Stimulated activated CD8-positive, alpha-beta memory T cell treated with anti-CD3 and anti-CD28 coated beads, Interleukin-4, amount 100 ng/mL, for 1 hour (primary cell): ENCODE measurements at places on chromosomes 7 and 10.

DNA sequence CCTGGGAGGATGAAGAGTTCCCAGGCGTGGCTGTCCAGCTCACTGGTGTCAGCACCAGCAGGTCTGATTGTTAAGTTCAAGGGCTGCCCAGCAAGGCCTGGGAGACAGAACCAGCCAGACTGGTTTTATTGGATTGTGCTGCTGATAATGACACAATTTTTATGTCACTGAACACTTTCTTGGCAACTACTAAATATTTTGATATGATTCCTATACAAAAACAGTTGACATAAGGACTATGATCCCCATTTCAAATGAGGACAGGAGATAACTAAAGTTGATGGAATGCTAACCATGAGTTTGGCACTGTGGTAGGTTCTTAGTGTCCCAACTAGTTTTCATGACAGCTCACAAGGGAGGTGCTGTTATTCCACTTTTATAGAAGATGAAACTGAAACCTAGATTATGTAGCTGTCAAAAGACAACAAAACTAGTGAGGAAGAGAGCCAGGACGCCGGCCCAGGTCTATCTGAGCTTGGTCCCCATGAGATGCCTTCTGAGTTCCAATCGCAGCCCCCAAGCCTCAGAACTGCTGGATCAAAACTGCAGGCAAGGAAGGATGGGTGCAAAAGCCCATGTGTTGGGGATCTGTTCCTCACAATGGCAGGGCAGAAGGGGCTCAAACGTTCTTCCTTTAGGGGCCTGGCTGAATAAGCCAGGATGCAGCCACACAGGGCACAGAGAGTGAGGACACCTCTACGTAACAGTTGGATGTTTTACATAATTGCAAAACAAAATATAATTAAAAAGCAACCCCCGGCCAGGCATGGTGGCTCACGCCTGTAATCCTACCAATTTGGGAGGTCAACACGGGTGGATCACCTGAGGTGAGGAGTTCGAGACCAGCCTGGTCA, 52.8 kb downstream of the COBL start:
- no peak for DNase-seq

DNA sequence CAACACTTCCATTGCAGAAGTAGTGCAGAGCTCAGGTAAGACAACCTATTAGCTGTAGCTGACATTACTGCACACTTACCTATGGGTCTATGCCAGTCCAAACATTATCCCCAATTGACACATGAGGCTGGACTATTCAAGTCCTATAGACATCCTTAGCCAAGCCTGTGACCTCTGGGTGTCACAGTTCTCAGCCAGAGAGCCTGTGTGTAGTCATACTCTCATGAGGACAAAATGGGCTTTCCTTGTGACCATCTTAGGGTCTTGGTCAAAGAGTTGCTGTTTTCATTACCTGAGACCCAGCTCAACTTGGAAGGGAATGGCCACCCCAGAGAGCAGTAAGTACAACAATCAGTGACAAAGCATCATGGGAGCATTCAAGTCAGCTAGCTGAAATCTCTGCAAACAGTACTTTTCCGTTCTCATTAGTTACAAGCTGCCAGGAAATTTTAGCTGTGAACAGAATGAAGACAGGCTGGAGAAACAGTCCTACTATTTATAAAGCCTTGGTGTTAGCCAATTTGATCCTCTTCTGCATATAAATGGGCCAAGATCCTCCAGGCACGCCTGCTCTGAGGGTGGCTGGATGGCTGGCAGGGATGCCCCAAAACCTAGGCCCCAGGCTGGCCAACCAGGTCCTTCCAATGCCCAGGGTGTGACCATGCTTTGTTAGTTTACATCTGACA, 44.3 kb downstream of the NUDCD3 start:
- no peak for DNase-seq

DNA sequence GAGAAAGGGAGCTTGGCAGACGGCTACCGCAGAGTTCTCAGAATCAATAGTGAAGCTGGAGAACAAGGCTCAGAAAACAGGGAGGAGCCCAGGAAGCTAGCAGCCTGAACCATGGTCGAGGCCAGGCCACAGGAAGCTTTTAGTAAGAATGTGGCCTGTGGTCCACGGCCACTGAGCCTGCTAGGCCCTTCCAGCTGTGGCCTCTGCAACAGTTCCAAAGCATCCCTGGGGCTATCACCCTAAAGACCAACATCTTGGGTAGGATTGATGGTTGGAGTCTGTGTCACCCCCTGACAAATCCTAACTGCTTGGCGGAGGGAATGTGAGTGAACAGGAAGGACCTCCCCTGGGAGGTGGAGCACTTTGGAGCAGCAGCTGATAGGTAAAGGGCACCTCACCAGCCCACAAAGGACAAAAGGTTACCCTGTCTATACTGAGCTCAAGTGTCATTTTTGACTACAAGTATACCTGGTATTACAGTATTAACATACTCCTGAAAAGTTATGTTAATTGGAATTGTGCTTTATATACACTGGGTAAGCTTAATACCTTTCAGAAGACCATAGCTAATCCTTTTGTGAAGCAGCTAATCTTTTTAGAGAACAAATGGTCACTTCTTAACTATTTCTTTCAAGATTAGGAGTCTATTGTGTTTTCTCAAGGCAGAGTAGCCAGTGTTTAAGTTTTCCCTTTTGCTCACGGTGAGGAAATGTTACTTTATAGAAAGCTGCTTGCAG, 18.7 kb downstream of the PTPRE start:
- no peak for DNase-seq

DNA sequence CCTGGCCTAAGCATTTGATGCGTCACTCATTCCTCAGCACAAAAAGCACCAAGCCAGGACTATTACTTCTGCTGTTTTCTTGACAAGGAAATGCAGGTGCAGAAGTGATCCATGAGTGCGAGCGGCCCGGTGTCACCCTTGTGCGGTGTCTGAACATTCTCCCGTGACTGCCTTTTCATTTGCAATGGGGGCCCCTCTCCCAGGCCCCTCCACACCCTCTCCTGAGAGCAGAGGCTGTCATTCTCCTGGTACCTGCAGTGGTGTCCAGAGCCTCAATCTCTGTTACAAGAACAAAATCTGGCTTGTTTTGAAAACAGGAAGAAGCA, 213.1 kb downstream of the DIP2C start:
- DNase-seq = no peak

- no peak for DNase-seq
Observed at GRCh38 chr7:122038134-122038533, 105.9 kb downstream of the AASS start.
